ENCODE measurements at places on chromosomes 3 and 15.

GRCh38 chr3:9769426-9770275 is at the start of gene CAMK1:
TSS of gene CAMK1 (minus strand) at chr3:9769947. CDS start at chr3:9767749, 2,198 bp downstream.
- DNase-seq, result no peak

DNA sequence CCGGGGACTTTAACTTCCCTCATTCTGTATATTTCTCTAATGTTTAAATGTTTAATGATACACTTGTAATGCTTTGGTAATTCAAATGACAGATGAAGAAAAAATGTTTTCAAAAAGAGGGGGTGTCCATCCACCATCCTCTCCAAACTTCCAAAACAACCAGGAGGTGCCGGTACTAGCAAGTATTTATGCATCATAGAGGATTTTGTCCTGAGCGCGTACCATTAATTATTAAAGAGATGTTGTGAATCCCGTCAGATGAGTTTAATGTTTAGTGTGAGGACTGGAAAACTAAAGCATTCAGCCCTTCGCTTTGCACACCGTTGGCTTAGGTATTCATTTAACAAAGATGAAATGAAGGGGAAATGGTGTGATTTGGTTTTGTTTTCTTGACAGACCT is 1.3 kb downstream of the SLC28A1 start:
- DNase-seq, result no peak

DNA sequence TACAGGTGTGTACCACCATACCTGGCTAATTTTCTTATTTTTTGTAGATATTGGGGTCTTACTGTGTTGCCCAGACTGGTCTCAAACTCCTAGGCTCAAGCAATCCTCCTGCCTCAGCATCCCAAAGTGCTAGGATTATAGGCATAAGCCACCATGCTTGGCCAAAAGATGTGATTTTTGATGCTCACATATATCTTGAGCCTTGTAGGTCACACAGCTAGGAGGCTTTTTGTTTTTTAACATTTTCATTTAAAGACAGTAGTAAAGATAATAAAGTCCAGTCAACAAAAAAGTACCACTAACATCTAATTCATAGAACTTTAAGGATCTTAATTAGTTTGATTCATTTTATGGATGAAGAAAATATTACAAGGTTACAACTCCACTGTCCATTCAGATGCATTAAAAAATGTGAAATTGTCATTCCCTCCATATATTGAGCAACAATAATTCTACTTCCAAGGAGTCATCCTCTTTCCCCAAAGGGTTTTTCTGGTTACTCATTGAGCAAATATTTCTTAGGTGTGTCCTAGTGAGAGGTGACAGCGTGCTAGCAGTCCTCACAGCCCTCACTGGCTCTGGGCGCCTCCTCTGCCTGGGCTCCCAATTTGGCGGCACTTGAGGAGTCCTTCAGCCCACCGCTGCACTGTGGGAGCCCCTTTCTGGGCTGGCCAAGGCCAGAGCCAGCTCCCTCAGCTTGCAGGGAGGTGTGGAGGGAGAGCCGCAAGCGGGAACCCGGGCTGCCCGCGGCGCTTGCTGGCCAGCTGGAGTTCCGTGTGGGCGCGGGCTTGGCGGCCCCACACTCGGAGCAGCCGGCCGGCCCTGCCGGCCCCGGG is 8.3 kb upstream of the TASOR start:
- no peak for DNase-seq

DNA sequence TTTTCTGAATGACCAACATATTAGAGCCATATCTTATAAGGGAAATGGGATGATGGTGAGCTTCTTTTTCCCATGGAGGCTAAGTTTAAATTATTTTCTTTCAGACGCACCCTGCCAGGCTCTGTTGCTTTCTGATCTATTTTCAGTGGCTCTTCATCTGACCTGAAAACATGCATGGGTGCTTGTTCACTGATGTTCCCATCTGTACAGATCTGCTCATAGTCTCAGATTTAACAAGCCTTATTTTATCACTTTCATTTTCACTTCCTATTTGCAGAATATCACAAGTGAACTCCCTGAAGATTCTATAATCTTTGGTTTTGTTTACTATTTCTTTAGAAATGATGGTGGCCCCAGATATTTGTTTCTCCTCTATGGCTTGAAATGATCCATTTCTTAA is 31.1 kb upstream of the SUCLG2 start:
- DNase-seq, result no peak

DNA sequence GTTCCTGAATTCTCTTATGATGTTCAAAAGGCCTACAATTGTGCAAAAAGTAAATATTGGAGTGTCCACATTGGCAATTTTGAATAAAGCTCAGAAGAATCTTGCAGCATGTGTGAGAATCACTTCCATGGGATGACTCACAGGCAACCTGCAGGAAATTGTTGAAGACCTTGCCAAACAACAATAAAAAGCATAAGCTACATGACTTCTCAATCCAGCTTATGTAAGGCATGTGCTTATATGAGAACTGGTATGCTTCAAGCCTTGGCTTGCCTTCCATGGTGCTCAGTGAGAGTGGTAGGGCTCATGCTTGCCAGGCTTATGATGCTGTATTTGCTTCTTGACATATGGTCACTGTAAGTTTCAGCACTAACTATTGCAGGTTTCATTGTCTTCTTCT is 18.4 kb upstream of the BCHE start:
- no peak for DNase-seq

DNA sequence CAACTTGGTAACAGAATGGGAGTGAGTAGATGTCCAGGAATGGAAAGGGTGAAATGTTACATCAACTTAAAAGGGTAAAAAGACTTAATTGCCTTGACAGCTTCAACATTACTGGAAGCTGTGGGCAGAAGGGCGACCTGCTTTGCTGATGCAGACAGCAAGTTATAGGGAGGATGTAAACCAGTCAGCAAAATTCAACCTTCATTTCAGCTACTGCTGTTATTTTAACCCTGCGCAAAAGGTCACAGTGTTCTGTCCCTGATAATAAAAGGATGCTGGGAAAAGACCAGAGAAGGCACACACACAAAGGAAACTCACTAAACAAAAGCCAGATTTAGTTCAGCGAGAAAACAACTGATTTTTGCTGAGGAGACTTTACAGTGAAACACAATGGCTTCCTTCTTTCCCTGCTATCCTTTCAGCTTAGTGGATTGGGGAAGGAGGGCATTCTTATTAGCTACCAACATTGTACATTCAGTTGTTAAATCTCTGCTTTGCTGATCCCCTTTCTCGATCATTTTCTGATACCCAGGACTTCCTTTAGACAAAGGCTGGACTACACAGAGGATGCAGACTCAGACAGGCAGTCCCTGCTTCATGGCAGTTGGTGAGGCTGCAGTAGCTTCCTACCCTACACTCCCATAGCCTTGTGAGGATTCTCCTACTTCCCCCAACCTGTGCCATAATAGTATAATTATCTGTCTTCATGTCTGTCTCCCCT is 62.0 kb downstream of the P3H2 start:
- DNase-seq, result no peak

GRCh38 chr3:169695031-169695430 is 31.5 kb upstream of the MECOM start:
- DNase-seq, result no peak

- no peak for DNase-seq
Measured at GRCh38 chr3:141858312-141858711, 18.1 kb upstream of the ATP1B3 start.

DNA sequence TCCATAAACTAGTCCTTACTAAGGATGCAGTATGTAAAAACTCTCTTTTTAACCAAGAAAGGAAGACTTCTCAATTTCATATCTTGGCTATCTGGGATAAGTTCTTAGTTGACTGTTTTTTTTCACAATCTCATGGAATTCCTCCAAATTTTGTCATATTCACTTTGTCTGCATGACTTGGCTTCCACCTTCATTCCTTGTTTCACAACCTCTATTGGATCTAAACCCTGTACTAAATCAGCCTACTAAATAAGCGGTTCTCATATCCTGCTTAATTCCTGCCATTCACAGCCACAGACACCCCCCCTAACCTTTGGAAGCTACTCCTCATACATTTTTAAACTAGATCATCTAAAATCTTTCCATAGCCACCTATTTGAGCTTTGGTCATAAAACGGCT is 370.6 kb upstream of the NAALADL2 start:
- DNase-seq, result no peak
